ENCODE measurements at places on chromosomes 12 and 14.

DNA sequence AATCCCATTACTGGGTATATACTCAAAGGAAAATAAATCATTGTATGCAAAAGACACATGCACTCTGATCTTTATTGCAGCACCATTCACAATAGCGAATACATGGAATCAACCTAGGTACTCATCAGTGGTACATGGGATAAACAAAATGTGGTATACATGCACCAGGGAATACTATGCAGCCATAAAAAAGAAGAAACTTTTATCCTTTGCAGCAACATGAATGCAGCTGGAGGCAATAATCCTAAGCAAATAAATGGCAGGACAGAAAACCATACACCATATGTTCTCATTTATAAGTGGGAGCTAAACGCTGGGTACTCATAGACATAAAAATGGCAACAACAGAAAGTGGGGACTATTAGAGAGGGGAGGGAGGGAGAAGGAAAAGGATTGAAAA, 15.9 kb downstream of the ERGIC2 start:
- H3K36me3 ChIP-seq, result peaks cover 11% of the 10 kb centered on the region
- H3K4me1 ChIP-seq, result no peaks in the 10 kb centered on the region
- no peak overlapping the region for H3K27ac ChIP-seq
- no peak overlapping the region for H3K4me3 ChIP-seq
- no peak for DNase-seq

- no peaks in the 10 kb centered on the region for H3K36me3 ChIP-seq
- H3K27me3 ChIP-seq, result no peaks in the 10 kb centered on the region
- no peaks in the 10 kb centered on the region for H3K4me1 ChIP-seq
- no peak overlapping the region for H3K4me3 ChIP-seq
Measured at GRCh38 chr12:96870946-96871345, 36.1 kb upstream of the NEDD1 start.

GRCh38 chr12:91418221-91419090, 235.8 kb upstream of the DCN start:
- no peaks in the 10 kb centered on the region for H3K36me3 ChIP-seq
- H3K27ac ChIP-seq, result no peak overlapping the region
- DNase-seq, result no peak

GRCh38 chr12:76106631-76107030, 22.1 kb upstream of the NAP1L1 start:
- H3K4me3 ChIP-seq, result no peak overlapping the region
- H3K4me1 ChIP-seq, result no peaks in the 10 kb centered on the region
- DNase-seq, result no peak
- H3K27ac ChIP-seq, result no peak overlapping the region
- no peaks in the 10 kb centered on the region for H3K27me3 ChIP-seq

- DNase-seq, result no peak
- H3K36me3 ChIP-seq, result no peaks in the 10 kb centered on the region
- no peaks in the 10 kb centered on the region for H3K4me1 ChIP-seq
Measured at GRCh38 chr12:49549735-49550692, 11.2 kb downstream of the KCNH3 start.

GRCh38 chr14:94031883-94032279, 5.7 kb downstream of the OTUB2 start:
- H3K36me3 ChIP-seq, result no peaks in the 10 kb centered on the region
- H3K4me3 ChIP-seq, result no peak overlapping the region
- no peak for DNase-seq
- no peaks in the 10 kb centered on the region for H3K4me1 ChIP-seq

- H3K36me3 ChIP-seq, result no peaks in the 10 kb centered on the region
- DNase-seq, result no peak
- H3K27ac ChIP-seq, result no peak overlapping the region
- H3K4me1 ChIP-seq, result peaks cover 28% of the 10 kb centered on the region
Measured at GRCh38 chr12:47753021-47754001, 5.4 kb downstream of the RAPGEF3 start.

DNA sequence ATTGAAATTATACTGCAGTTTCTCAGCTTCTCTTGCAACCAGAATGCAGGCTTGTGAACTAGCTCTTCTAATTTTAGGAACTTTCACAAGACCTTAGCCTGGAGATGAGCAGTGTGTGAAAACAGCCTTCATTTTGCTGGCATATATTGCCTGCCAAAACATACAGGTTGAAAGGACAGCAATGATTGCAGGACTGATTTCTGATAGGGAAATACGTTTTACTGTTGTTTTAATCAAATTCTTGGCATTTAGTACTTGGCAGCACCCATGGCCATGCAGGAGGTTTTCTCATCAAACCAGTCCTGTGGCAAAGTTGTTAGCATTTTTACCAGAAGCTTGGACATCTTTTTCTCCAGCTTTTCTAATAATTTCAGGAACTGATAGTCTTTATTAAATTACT, 91.9 kb upstream of the MUCL1 start:
- no peak overlapping the region for H3K4me3 ChIP-seq
- H3K27me3 ChIP-seq, result no peaks in the 10 kb centered on the region
- H3K36me3 ChIP-seq, result no peaks in the 10 kb centered on the region
- H3K27ac ChIP-seq, result no peak overlapping the region
- peak; percentile 30 for DNase-seq

GRCh38 chr12:56630180-56630632, at the start of gene BAZ2A:
BAZ2A (minus strand) TSS chr12:56630326; CDS start chr12:56617530, 12,796 bp downstream.
- peaks cover 36% of the 10 kb centered on the region for H3K4me1 ChIP-seq
- H3K36me3 ChIP-seq, result no peaks in the 10 kb centered on the region
- peak within 1 kb of the TSS; percentile 79 for H3K4me3 ChIP-seq
- peak; percentile 86 for DNase-seq
- H3K27me3 ChIP-seq, result no peaks in the 10 kb centered on the region
- peak within 1 kb of the TSS; percentile 85 for H3K27ac ChIP-seq

DNA sequence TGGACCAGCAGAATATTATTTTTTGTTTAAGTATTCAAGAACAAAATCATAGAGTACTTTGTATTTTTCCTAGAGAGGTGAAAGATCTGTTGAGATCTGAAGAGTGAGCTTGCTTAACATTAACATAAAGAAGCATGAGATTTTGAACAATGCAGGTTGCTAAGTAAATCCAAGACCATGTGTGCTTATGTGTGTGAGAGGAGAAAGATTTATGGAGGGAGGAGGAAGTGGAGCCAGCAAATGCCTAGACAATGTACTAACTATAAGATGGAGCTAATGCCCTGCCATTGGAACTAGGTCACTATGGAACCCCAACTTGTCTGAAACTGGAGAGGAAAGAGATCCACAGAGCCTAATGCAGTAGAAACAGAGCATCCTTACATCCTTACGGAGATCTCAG, 13.3 kb downstream of the FAM161B start:
- no peaks in the 10 kb centered on the region for H3K27me3 ChIP-seq
- no peak for DNase-seq
- H3K4me3 ChIP-seq, result no peak overlapping the region
- H3K27ac ChIP-seq, result no peak overlapping the region

DNA sequence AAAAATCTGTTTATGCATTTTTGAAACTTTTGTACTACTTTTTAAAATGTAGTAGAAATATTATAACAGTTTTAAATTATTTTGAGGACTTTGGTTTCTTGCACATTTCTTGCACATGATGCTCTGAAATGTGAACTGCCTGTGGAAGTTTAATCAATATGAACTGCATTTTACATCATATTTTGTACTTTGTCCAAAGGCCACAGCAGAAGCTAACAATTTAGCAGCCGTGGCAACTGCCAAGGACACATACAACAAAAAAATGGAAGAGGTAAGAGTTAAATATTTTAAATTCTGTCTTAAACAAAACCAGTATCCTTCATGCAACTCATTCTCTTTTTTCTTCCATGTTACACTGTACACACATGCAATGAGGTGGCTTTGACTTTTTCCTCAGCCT, 45.1 kb downstream of the SAV1 start:
- H3K27me3 ChIP-seq, result no peaks in the 10 kb centered on the region
- no peaks in the 10 kb centered on the region for H3K36me3 ChIP-seq
- H3K4me1 ChIP-seq, result no peaks in the 10 kb centered on the region
- H3K27ac ChIP-seq, result no peak overlapping the region
- no peak overlapping the region for H3K4me3 ChIP-seq

DNA sequence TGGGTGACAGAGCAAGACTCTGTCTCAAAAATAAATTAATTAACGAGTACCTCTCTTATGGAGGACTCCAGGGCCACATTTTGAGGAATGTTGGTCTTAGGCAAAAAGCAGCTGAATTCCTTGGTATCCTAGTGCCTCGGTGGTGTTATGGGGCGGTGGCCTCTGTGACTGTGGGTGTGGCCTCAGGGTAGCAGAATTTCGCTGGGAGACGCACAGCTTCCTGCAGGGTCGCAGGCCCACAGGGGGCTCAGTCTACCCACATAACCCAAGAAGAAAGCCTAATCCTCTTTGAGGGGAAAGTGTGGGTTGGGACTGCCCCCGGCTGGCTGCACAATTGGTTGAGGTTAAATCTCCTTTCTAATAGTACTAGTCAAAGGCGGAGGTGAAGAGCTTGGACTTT, 11.2 kb upstream of the SERPINA4 start:
- no peaks in the 10 kb centered on the region for H3K4me1 ChIP-seq
- no peaks in the 10 kb centered on the region for H3K36me3 ChIP-seq
- H3K27ac ChIP-seq, result no peak overlapping the region
- H3K4me3 ChIP-seq, result no peak overlapping the region

GRCh38 chr12:75715323-75715644, 203.9 kb upstream of the KRR1 start:
- no peak overlapping the region for H3K4me3 ChIP-seq
- no peaks in the 10 kb centered on the region for H3K27me3 ChIP-seq
- no peak overlapping the region for H3K27ac ChIP-seq
- no peak for DNase-seq
- H3K4me1 ChIP-seq, result no peaks in the 10 kb centered on the region

DNA sequence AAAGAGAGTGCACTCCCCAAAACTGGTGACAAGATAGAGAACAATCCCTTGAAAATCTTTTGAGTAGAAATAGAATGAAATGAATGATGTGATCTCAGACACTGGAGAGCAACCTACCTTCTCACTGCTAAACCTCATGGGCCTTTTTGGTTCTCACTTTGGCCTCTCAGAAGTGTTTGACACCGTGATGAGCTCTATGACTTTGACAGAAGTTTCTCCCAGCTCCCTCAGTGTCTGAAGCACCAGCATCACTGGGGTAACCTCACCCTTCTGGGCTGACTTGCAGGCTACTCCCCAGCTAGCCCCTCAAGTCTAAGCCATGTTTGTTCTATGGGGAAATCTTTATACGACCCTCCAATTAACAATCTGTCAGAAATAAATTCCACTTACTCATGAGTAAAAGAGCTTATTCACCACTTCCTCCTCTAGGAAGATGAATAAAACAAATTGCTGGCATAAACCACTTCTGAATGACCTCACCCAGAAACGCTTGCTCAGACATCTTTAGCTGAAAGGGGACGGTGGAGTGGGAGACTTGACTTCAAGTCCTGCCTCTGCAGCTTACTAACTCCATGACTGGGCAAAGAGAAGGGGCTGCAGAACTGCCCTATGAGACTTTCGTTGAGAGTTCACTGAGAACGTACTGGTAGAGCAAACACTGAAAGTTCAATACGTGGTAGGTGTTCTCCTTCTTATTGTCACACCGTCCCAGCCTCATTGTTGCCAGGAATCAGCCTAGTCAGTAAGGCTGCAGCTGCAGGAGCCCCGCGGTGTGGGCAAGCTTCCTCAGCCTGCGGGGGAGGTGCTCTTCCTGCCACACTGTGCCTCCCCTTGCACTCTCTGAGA, 46.5 kb downstream of the ST8SIA1 start:
- H3K27me3 ChIP-seq, result no peaks in the 10 kb centered on the region
- no peak overlapping the region for H3K4me3 ChIP-seq
- no peaks in the 10 kb centered on the region for H3K36me3 ChIP-seq
- no peak overlapping the region for H3K27ac ChIP-seq
